ENCODE measurements at places on chromosomes 6 and 20. TPM values are rescaled to one million over a fixed set of nuclear protein-coding genes. Genes with fewer than 3 reads are reported as not detected.

GRCh38 chr6:105991561-105992314 is 94.4 kb upstream of the PRDM1 start:
- DNase-seq: peak; percentile 51

DNA sequence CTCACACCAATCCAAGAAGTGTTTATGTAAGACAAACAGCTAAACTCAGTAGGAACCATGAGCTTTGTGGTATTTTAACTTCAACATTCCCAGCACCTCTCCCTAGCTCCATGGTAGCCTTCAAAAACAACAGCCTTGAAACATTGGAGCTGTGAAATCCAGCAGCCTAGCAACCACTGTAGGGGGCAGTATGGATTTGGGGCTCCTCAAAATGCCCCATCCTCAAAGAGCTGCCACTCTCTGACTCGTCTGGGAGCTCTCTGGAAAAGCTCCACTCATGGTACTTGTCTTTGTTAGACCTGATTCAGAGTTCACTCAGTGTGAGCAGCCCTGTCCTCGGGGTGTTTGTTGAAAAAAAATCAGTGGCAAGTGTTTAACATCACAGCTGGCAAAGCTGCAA is 82.9 kb downstream of the KIF6 start:
- DNase-seq: no peak

GRCh38 chr6:23003671-23004467 is 434.5 kb downstream of the HDGFL1 start:
- no peak for DNase-seq

The GSTA1 gene
- 387 TPM for total RNA-seq

- no peak for DNase-seq
These were observed 70.5 kb downstream of the FAM217A start for GRCh38 chr6:4008324-4009047.

- DNase-seq: no peak
These were observed 538 bp upstream of the ENPP1 start for GRCh38 chr6:131807321-131807643.

The ZNF451 gene
- total RNA-seq: 54.3 TPM

DNA sequence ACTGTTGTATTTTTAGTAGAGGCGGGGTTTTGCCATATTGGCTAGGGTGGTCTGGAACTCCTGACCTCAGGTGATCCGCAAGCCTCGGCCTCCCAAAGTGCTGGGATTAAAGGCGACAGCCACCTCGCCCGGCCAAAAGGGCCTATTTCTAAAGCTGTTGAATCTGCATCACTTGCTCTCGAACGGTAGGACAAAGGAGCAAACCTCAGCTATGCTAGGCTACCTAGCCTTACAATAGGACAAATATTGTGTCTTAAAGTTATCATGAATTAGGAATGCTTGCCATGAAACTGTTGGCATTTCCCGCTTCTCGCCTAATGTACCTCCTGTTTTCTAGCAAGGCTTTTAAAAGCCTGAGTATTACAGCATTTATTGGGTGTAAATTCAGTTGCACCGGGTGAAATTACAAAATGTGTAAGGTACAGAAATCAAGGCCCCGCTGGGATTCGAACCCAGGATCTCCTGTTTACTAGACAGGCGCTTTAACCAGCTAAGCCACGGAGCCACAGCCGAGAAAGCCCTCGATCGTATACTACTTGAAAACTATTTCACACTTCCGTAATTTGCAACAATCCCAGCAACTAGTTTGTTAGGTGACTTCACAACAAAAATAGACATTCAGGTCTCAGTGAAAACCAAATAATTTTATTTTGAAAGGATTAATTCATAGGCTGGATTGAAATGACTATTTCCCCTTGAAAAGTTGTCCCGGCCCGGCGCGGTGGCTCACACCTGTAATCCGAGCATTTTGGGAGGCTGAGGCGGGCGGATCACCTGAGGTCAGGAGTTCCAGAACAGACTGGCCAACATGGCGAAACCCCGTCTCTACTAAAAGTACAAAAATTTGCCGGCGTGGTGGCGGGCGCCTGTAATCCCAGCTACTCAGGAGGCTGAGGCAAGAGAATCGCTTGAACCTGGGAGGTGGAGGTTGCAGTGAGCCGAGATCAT is 211.6 kb upstream of the ZNF184 start:
- peak; percentile 56 for DNase-seq

GRCh38 chr20:61191096-61191495 is 61.0 kb upstream of the CDH4 start:
- no peak for DNase-seq

- DNase-seq: no peak
These were observed 339.0 kb downstream of the SYNE1 start for GRCh38 chr6:152298055-152298647.

The SYCP2L gene
- 5.0 TPM for total RNA-seq

DNA sequence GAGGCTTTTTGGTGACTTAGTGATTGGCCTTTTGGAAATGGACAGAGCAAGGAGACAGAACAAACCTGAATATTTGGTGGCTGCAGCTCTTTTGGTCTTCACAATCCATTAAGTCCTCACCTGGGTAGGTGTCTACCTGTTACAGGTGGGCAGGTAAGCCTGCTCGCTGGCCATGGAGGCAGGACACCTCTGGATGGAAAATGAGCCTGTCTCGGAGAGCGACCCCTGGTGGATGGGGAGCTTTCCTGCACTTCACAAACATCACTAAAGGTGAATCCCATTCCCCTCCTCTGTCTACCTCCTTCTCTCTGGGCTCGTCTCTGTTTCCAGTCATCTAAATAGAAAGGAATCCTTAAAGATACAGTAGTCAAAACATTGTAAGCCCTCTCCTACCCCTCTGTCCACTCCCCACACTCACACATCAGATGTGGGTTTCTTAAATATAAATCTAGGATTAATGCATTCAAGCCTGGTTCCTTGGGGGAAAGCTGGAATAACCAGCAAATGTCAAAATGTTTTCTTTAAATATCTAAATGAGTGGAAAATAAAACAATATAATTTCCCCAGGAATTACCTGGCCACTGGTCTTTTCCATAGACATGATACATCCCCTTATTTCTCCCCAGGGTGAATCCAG is 304.9 kb downstream of the CDH26 start:
- no peak for DNase-seq

DNA sequence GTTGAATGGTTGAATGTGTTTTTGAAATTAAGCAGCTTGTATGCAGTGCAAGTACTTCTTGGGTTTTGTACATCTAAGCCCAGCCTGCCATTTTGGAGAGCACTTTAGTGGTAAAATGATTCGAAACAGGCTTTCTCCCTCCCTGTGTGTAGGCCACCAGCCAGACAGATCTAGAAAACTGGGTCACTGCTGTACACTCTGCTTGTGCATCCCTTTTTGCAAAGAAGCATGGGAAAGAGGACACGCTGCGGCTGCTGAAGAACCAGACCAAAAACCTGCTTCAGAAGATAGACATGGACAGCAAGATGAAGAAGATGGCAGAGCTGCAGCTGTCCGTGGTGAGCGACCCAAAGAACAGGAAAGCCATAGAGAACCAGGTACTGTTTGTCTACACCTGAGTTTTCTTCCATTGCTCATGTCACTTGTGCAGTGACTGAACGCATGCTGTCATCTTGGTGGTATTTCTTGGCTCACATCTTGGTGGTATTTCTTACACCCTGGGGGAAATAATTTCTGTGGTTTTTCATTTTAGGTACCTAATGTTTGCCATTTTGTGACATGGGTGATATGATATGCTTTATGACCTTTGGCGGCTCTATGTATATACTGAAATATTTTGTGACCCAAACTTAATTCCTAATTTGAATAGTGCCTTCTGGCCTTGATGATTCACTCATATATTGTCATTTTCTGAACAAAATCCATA is 115.7 kb upstream of the CLDN20 start:
- DNase-seq: no peak

DNA sequence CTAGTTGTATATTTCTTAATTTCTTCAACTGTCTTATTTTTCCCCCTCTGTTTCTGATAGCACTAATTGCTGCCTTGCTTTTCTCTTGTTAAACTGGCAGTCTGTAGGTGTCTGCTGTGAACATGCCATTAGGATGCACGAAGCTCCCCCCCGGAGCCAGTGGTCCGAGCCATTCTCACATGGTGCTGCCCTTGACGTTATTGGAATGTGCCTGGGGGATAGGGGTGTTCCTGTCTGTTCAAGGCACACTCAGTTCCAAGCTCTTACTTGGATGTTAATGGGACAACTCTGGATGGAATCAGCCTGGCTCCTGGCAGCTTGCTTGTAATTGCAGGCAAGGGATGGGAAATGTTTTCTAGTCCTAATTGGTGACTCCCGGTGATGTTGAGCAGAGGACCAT is 68.4 kb downstream of the RREB1 start:
- DNase-seq: no peak

GRCh38 chr6:167569041-167569805 is 244.3 kb downstream of the TTLL2 start:
- no peak for DNase-seq

GRCh38 chr6:104788400-104788799 is 71.3 kb downstream of the HACE1 start:
- no peak for DNase-seq

DNA sequence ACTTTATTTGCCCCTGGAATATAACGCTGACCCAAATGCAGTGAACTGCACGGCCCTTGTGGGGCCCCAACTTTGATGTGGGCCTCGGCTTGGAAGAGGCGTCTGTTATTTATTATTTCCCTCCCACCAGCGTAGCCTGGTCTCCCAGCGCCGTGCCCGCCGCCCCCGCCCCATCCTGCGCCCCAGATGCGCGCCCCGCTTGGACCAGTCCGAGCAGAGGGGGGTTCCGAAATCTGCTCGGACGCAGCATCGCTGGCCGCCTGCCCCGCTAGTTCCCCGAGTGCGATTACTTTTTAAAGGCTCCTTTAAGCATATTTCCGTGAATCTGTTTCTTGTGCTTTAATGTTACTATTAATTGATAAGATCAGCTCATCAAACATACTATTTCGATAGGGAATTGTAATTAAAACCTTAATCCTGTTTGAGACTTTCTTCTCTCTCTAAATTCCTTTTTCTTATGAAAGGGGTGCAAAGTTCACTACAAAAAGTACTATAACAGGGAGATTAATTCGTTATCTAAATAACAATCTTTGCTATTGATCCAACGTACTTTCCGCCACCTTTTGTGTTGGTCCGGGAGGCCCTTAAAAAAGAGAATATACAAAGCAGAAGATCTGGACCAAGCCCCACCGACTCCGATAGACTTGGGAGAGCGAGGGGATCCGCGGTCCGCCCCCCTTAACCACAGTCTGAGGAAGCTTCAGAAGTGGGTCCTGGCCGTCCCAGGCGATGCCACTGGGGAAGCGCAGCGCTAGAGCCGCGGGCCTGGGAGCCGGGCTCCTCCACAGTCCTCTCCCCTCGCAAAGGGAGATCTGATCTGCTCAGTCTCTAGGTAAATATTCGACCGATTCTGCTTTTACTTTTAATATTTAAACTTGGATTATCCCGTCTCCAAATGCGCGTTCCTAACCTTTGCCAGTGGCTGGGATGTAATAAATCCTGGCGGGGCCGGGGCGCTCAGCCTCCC is 10.2 kb downstream of the POU3F2 start:
- no peak for DNase-seq

The COL9A1 gene
- not detected for total RNA-seq

The KCNQ2 gene
- not detected for total RNA-seq

DNA sequence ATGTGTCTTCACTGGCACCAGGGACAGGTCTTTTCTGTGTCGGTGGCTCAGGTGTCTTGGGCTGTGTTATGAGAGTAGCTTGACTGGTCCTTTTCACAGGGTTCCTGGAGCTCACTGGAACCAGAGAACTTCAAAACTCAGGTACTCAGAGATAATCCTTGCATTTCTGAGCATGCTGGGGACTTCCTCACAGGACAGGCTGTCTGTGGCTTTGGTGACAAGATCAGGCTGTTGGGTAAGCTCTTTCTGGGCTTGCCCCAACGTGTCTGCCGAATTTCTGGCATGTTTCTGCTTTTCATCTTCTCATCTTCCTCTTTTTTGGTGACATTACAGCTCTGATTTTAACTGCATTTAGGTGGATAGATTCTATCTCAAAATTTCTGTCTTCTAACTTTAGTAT is 270.0 kb downstream of the CDH26 start:
- no peak for DNase-seq

GRCh38 chr6:157929076-157929475 is 52.6 kb upstream of the SYNJ2 start:
- DNase-seq: no peak

The CGAS gene
- 5.1 TPM for total RNA-seq

DNA sequence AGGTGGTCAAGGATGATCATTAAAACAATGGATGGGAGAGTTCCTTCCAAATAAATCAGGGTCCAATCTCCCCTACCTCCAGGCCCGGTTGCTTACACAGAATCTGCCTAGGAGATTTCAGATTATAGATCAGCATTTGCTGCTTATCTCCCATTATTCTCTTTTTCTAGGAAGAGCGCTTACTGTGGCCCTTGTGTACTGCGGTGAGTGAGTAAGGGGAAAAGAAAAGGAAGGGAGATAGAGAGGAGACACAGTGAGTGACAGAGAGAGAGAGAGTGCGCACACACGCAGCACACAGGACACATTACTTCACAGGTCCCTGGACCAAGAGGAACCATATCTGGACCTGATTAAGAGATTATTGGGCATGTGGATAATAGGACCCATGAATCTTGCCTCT is 6.2 kb downstream of the LATS1 start:
- no peak for DNase-seq

GRCh38 chr6:136092897-136093296 is 157.2 kb downstream of the MTFR2 start:
- no peak for DNase-seq

The HDDC2 gene
- 35.9 TPM for total RNA-seq

DNA sequence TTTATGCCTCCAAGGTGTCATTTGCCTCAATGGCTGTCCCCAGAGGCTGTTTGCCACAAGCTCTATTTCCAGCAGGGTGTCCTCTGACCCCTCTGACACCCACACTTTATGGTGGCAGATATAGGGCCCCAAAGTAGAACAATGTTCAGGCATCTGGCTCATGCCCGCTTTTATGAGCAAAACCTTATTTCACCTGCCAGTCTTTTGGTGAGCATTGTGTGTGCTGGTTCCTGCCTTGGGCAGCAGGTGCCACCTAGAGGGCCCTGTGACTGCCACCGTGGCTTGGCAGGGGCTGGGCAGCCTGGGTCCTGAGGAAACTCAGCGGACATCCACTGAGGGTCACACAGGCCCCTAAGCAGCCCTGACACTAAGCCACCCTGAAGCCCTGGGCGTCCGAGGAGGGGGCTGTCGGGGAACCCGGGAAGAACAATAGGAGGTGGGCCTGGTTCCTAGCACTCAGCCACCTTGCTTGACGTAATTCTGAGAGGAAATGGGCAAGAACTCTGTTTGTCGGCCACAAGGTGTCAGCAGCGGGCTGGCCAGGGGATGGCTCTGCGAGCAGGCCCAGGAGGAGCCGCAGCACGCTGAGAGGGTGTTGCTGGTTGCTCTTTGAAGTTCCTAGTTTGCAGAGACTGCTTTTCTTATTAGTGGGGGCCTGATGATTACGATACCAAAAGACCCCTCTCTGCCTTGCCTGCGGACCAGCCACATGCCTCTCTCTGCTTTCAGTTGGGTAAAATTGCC is 148.9 kb downstream of the SCML4 start:
- peak; percentile 92 for DNase-seq

The SLPI gene
- 8.3 TPM for total RNA-seq
